ENCODE measurements at places on chromosomes 13 and 19.

- DNase-seq, result no peak
These were observed 10.8 kb downstream of the ALOX5AP start for GRCh38 chr13:30745906-30746686.

GRCh38 chr13:38395497-38395788, 45.8 kb downstream of the UFM1 start:
- DNase-seq, result no peak

- no peak for DNase-seq
These were observed 50.7 kb upstream of the GPR183 start for GRCh38 chr13:99357941-99358340.

- no peak for DNase-seq
These were observed 15.5 kb upstream of the RASA3 start for GRCh38 chr13:114147803-114148520.

DNA sequence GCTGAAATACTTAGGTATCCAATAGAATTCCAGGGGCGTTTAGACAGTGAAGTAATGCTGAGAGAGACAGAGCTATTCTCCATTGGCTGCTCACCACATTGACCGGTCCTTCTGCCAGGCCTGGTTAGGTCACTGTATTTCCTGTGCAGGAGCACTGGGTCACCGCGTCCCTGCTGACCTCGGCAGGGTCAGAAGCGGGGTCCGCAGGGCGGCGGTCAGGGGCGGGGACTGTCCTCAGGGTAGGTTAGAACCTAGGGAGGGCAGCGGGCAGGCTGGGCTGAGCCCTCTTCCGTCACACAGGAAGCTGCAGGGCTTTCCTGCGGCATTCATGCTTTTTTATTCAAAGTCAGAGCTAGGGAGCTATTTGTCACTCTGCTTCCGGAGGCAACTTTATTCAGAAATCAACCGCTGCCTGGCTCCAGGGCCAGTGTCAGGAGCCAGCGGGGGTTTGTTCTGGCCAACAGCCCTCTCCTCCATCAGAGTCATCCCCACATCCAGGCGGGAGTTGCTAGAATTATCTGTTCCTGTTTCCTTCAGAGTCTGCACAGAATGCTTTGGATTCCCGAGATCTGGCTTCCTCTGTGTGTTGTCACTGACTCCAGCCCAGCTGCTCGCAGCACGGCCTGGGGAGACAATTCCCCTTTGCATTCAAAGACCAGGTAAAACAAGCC, 81.2 kb upstream of the WASF3 start:
- no peak for DNase-seq

GRCh38 chr13:86282442-86282841, 483.2 kb upstream of the SLITRK6 start:
- DNase-seq, result no peak
